ENCODE measurements at places on chromosomes 5 and 9. TPM values are rescaled to one million over a fixed set of nuclear protein-coding genes. Genes with fewer than 3 reads are reported as not detected.
A peak's percentile ranks its signal among the peaks of the same experiment; 100 is the strongest.

GRCh38 chr9:90988318-90988717 is 186.7 kb downstream of the SYK start:
- no peak overlapping the region for H3K27ac ChIP-seq
- H3K27me3 ChIP-seq = no peaks in the 10 kb centered on the region
- no peak for DNase-seq
- H3K4me3 ChIP-seq = no peak overlapping the region
- no peaks in the 10 kb centered on the region for H3K36me3 ChIP-seq
- H3K4me1 ChIP-seq = no peaks in the 10 kb centered on the region

- no peak overlapping the region for H3K4me3 ChIP-seq
- H3K27me3 ChIP-seq = peaks cover 1% of the 10 kb centered on the region
- H3K36me3 ChIP-seq = no peaks in the 10 kb centered on the region
- no peak for DNase-seq
Observed at GRCh38 chr9:24545285-24545684, 412 bp downstream of the IZUMO3 start.

GRCh38 chr5:5665225-5666075 is 243.0 kb downstream of the ICE1 start:
- H3K4me1 ChIP-seq = peaks cover 17% of the 10 kb centered on the region
- no peak for DNase-seq

PCDHA11 gene
- 23.2 TPM for total RNA-seq

SPINK1 gene
- total RNA-seq = not detected

DNA sequence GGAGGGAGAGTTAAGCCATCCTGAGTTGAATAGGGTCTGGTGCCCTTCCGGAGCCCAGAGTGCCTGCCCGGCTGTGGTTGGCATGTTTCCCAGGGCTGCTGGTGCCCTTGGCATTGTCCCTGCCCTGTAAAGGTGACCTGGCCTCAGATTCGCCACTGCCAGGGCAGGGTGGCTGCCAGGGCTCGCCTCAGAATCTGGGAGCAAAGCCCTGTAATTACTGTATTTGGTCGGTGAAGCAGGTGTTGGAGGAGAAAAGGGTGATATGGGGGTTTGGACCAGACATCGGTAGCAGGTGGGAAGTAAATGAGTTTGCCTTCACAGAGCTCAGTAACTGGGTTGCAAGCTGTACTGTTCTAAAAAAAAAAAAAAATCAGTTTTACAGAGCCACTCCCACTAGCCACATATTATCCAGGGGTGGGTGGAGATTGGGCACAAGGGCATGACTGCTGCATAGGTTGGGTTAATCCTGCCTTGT is 47.6 kb downstream of the RGS3 start:
- DNase-seq = no peak
- H3K4me3 ChIP-seq = no peak overlapping the region
- H3K36me3 ChIP-seq = no peaks in the 10 kb centered on the region

PDE8B gene
- total RNA-seq = 1.1 TPM

FAM221B gene
- total RNA-seq = not detected

DNA sequence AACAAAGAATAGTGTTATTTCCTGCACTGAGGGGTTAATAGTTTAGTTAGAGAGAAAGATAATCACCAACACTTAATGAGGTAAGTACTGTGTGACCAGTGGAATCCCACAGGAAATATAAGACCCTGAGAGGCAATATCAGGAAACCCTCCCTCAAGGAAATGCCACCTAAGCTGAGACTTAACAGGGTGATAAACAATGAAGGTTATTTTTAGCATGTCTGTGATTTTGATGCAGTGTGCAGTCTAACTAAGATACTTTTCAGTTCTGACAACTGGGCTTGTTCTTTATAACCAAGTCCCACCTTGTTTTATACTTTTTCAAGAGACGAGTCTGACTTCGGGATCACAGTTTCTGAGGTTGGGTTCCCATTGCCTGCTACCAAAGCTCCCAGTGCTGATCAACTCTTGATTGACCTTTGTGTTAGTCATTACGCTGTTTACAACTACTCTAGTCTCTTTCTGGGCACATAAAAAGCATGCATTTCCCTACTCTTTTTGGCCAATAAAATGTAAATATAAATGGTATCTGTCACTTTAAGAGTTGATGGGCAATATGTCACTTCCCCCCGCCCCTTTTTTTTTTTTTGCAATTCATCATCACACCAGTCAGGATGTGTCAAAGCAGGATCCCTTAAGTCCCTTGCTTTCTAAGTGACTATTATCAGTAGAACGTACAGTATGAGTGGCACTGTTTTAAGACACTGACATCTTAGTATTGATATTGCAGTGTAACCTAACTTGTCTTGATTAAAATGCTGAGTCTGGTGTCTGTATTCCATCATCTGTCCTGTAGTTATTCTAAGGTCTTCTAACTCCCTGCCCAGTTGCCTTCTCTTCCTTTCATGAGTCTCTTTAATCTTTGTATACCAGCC is 31.4 kb downstream of the C6 start:
- no peaks in the 10 kb centered on the region for H3K4me1 ChIP-seq
- no peak overlapping the region for H3K27ac ChIP-seq
- DNase-seq = no peak
- no peak overlapping the region for H3K4me3 ChIP-seq

DNA sequence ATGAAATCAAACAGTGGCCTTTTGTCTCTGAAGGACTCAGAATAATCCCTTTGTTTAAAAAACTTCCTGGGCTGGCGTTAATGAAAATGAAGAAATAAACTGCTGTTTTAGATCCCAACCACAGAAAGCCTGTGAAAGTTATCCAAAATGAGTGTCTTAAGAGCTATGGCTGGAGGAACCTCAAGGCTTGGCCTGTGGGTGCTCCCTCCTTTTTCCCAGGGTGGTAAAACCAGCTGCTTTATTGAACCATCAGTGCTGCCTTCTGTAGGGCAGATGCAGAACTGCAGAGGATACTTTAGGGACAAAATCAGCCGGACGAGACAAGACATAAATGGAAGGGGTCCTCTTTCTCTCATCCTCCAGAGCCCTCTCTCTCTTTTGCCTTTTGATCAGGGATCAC is 100.9 kb downstream of the SMARCA2 start:
- peak; percentile 26 for DNase-seq
- H3K27ac ChIP-seq = no peak overlapping the region
- no peaks in the 10 kb centered on the region for H3K36me3 ChIP-seq
- no peak overlapping the region for H3K4me3 ChIP-seq

DNA sequence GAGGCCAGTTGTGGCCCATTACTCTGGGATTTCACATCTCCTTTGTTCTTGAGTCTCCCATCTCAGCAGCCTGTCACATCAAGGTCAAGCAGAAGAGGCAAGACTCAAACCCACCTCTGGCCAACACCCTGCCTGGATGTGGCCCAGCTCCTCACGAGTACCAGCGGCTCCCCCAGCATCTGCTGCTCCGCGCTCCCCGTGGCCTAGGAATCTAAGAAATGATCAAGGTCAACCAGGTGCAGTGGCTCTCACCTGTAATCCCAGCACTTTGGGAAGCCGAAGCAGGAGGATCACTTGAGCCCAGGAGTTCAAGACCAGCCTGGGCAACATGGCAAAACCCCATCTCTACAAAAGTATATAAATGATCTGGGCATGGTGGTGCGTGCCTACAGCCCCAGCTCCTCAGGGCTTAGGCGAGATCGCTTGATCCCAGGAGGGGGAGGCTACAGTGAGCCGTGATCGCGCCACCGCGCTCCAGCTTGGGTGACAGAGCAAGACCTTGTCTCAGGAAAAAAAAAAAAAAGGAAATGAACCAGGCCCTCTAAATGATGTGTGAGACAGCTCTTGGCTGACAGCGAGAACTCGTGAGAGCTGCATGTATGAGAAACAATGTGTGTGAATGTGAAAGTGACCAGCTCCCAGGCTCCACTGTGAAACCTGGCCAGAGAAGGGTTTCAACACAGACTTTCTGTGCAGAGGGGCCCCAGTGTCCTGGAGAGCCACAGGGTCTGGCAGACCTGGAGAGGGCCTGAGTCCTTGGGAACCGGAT is 61.6 kb upstream of the ANGPTL2 start:
- H3K36me3 ChIP-seq = no peaks in the 10 kb centered on the region
- peaks cover 4% of the 10 kb centered on the region for H3K4me1 ChIP-seq
- no peak overlapping the region for H3K4me3 ChIP-seq
- DNase-seq = peak; percentile 4

DNA sequence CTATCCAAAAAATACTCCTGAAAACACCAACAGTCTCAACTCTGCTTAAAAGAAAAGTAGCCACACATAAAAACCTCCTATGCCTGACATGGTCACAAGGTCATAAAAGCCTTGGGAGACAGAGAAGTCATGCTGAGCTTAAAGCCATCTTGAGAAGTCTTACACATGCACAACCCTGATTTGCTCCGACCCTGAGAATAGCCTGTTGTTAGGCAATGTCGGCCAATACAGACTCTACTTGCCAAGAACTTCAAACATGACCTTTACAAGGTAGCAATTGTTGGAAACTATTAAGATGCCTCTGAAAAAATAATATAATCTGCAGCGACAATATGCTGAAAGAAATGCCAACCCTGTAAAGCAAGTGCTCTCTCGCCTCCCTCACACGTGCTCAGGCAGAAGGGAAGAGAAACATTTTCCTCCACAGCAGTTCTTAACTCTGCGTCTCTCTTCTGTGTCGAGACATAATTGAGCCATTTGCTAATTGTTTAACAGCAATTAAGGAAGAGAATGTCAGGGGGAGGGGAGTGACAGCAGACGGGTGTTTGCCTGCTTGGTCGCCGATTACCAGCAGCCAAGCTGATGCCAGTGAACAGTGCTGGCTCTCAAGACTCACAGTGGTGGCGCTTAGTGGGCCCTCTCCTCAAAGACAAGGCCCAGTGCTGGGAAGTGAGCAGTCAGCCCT is 393.6 kb downstream of the SPOCK1 start:
- H3K4me3 ChIP-seq = peak overlapping the region; percentile 31
- H3K36me3 ChIP-seq = no peaks in the 10 kb centered on the region
- no peaks in the 10 kb centered on the region for H3K4me1 ChIP-seq
- H3K27ac ChIP-seq = no peak overlapping the region

DNA sequence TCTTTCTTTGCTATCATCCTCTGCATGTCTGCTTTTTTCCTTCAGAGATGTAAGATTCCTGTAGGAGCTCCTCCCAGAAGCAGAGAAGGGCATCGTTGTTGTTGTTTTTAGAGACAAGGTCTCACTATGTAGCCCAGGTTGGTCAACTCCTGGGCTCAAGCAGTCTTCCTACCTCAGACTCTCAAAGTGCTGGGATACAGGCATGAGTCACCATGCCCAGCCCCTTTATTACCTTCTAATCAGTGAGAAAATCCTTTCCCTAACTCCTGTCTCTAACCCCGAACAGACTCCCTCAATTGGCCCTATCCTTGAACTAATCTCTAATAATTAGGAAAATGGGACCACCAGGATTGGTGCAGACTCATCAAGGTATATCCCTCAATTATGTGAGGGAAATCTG is 64.4 kb downstream of the GALNT10 start:
- H3K27me3 ChIP-seq = no peaks in the 10 kb centered on the region
- H3K4me3 ChIP-seq = no peak overlapping the region
- no peaks in the 10 kb centered on the region for H3K4me1 ChIP-seq

DNA sequence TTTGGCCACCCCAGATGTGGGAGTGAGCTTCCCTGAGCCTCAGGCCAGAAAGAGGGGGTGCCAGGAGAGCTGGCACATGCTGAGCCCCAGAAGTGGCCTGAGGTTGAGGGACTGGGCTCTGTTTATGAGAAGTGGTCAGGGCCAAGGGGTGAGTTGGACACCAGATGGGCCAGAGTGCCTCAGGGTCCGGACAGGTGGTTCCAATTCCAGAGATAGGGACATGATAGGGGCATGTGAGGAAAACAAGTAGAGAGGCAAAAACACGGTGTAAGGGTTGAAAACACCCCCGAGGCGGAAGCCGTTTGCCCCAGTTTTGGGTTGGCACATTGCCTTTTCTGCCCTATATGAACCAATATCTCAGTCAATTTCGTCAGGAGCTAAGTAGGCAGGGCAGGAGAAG is 125.6 kb upstream of the NFIB start:
- H3K36me3 ChIP-seq = no peaks in the 10 kb centered on the region
- no peaks in the 10 kb centered on the region for H3K27me3 ChIP-seq
- no peak overlapping the region for H3K4me3 ChIP-seq
- no peak for DNase-seq
- H3K27ac ChIP-seq = no peak overlapping the region
- no peaks in the 10 kb centered on the region for H3K4me1 ChIP-seq

TSSK1B gene
- 0.54 TPM for total RNA-seq

DNA sequence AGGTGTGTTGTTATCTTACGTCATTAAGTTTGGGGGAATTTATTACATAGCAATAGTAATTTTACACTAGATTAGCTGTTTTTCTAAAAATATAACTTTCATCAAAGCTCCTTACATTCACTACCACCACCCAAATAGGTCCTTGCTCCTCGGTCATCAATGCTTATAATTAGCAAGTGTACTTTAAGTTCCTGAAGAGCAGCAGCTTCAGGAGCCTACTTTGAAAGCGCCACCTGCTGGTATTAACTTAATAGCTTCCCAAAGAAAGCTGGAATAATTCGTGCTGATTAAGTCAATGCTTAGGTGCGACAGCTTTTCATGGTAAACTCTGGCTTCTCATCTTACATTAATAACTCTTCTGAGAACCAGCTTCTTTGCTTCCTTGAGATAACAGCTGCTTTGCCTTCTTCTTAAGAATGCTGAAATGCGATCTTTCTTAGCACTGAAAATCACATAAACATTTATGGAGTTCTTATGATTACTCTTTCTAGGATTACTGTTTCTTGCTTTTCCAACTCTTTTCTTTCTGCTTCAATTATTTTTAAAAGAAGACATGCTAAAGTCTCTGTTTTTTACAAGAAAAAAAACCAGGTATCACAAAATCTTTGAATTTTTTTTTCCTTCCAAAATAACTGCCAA is 10.0 kb upstream of the C5 start:
- no peaks in the 10 kb centered on the region for H3K4me1 ChIP-seq
- no peaks in the 10 kb centered on the region for H3K27me3 ChIP-seq
- H3K27ac ChIP-seq = no peak overlapping the region
- no peak overlapping the region for H3K4me3 ChIP-seq

- H3K27ac ChIP-seq = no peak overlapping the region
- no peak overlapping the region for H3K4me3 ChIP-seq
- DNase-seq = no peak
- peaks cover 5% of the 10 kb centered on the region for H3K27me3 ChIP-seq
- no peaks in the 10 kb centered on the region for H3K36me3 ChIP-seq
Observed at GRCh38 chr5:81754621-81755020, 3.7 kb upstream of the SSBP2 start.

ADAMTS16 gene
- total RNA-seq = 4.8 TPM

- peaks cover 5% of the 10 kb centered on the region for H3K36me3 ChIP-seq
- DNase-seq = peak; percentile 27
- H3K4me1 ChIP-seq = peaks cover 8% of the 10 kb centered on the region
- no peak overlapping the region for H3K27ac ChIP-seq
- H3K4me3 ChIP-seq = no peak overlapping the region
Observed at GRCh38 chr9:134193912-134194535, 29.7 kb upstream of the RNU6ATAC start.

Measured in glutamatergic neuron (in vitro differentiated cells).